ENCODE measurements at places on chromosomes 16 and 17.

DNA sequence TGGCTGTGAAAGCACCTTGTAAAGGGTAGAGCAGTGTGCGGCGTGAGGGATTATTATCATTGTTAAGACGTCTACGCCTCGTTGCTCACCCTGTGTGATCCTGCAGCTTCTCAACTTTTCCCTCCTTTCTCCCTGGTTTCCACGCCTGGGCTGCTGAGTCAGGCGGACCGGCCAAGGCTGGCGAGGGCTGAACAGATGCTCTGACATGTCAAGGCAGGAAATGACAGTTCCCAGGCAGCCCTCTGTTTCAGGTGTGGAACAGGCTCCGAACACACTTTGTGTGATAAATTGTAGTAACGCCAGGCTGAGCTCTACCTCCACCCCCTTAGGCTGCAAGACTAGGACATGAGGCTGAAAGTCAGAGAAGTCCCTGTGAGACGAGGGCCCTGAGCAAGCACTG, 46.0 kb upstream of the TBX2 start:
- no peak for DNase-seq

GRCh38 chr17:2700491-2701141, 10.9 kb downstream of the CLUH start:
- no peak for DNase-seq

DNA sequence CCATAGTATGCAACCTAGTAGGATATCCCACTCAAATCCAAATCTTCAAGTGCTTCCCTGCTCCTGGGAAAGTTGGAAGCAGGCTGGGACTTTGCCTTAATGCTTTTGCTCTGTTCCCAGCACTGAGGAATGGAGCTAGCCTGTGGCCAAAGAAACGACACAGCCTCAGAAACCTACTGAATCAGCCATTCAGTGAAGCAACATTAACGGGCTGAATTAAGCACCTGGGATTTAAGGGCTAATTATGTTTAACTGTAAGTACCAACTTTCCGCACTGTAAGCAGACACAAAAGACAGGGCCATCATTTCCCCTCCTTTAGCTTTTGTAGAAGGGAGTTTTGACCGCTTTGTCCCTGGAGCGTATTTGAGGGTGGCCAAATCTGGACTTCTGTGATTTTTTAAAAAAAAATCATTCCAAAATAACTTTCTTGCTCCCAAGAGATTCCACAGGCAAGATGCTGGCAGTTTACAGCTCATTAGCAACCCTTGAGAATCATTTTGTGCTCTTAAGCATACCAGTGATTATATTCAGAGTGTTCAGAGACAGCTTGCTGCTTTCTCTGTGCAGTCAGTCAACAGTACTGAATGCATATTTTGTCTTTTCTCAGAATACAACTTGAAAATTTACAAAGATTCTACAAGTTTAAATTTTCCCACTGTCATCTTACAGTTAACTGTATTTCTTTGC, 17.6 kb upstream of the NOL11 start:
- DNase-seq: no peak

DNA sequence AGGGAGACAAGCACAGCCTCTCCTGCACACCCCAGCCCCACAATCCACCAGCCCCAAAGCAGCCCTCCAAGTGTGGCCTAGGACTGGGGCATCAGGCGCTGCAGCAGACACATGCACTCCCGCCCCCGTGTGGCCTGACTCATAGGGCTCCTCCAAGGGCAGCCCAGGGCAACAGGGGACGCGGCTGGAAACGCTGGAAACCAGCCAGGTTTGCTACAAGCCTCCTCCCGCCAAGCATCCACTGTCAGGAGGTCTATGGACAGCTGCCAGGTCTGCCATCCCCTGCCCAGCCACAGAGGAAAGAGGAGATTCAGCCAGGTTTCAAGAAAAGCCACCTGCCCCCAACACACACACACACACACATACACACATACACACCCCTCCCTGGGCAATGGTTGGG, 25.8 kb downstream of the SRCIN1 start:
- DNase-seq: peak; percentile 72

DNA sequence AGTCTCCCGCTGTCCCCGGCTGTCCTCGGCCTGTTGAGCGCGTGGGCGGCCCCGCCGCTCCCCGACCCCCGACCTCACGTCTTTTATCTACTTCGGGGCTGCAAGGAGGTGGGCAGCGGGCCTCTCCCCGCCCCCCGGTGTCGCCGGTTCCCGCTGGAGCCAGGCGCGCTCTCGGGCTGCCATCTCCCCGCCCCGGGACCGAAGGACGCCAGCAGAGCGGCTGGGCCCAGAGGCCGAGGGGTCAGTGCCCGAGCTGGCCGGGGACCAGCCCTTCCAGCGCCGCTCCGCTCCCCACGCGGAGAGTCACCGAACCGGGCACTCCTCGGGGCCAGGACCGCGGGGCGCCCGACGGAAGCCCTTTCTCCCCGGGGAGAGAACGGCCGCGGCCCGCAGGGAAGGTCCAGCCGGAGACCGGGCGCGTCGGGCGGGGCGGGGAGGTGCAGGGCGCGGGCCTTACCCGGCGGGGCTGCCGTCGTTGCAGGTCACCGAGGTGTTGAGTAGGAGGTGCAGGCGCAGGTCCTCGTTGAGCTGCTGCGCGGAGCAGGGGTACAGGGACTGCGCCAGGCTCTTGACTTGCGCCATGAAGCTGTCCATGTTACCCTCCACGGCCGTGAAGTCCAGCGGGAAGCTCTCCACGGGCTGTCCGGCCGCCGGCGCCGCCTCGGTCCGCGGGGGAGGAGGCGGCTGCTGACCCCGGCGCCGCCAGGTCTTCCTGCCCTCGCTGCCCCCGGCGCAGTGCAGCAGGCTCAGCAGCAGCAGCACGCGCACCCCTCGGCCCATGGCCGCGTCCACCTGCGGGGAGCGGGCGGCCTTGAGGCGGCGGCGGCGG, 643 bp downstream of the NOTUM start:
- no peak for DNase-seq

DNA sequence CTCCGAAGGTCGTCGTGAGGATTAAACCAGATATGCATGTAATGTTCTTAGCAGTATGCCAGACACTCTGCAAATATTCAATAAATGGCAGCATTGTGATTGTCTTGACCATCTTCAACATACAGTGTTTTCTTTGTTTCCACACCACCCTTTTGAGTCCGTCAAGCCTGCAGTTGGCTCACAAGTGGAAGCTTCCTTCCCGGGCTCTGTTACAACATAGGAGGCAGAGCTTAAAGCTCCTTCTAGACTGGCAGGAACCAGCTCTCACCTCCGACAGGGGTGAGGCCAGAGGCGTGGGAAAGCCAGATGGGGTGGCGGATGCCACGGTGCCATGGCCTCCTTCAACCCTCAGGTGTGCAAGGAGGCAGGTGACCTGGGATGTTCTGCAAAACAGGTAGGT, 138.3 kb downstream of the FOXL1 start:
- DNase-seq: no peak

GRCh38 chr16:76946879-76947278, 244.1 kb upstream of the MON1B start:
- no peak for DNase-seq

DNA sequence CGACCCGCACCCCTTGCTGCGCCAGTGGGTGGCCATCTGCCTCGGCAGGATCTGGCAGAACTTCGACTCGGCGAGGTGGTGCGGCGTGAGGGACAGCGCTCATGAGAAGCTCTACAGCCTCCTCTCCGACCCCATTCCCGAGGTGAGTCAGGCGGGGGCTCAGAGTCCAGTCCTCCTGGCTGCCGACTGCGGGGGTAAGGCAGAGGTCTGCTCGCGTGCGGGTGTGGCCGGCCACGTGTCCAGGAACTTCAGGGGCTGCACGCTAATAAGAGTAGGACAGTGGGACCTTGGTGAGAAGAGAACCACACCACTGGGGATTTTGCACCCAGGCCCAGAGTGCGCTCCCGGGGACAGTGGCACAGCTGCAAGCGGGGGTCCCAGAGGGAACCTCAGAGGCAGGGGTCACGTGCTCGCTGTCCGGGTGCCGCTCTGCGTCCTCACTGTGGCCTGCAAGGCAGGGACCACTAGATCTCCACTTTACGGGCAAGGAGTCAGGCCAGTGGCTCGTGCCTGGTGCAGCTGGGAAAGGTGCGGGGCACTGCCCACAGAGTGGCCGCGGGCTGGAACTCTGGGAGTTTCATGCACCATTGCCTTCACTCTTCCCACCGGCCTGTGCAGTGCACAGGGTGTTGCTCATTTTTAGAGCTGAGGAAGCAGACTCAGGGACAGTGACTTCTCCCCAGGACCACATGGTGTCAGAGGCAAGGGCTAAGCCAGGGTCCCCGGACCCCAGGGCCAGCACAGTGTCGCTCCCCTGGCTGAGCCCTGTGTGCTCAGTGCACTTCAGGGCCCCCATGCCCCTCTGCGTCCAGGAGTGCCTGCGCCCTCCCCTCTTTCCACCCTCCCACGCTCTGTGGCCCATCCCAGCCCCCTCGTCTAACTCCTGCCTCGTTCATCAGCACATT, 107.6 kb upstream of the CHMP6 start:
- no peak for DNase-seq

GRCh38 chr17:14299280-14300141, 1.4 kb upstream of the HS3ST3B1 start:
- peak; percentile 17 for DNase-seq

DNA sequence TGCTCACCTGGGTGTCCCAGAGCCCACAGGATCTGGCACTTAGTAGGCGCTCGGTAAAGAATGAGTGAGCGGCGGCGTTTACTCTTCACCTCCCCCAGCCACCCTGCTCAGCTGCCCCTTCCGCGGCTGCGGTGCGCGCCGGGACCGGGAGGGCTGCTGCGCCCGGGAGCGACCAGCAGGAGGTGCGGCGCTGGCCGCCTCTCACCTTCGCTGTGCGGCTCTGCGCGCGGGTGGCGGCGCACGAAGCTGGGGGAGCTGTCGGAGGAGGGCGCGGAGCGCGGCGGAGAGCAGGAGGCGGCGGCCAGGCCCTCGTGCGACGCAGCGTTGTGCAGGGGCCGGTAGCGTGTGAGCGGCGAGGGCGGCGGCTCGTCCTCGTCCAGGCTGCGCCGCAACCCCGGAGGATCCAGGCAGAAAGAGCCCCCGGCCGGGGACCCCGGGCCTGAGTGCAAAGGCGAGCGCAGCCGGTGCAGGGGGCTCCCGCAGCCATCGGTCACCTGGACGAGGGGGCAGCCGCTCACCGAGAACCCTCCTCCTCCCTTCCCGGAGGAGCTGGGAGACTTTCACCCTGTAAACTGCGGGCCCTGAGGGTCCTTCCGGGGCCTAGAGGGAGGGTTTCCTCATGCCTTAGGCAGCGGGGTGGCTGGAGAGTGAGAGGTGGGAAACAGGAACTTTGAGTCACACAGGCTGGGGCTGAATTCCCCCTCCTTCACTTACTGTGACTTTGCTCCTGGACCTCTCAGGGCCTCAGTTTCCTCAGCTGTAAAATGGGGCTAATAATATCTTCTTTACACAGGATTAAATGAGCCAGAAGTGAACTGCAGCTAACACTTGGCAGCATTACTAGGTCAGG, 12.5 kb downstream of the SAMD14 start:
- peak; percentile 74 for DNase-seq

DNA sequence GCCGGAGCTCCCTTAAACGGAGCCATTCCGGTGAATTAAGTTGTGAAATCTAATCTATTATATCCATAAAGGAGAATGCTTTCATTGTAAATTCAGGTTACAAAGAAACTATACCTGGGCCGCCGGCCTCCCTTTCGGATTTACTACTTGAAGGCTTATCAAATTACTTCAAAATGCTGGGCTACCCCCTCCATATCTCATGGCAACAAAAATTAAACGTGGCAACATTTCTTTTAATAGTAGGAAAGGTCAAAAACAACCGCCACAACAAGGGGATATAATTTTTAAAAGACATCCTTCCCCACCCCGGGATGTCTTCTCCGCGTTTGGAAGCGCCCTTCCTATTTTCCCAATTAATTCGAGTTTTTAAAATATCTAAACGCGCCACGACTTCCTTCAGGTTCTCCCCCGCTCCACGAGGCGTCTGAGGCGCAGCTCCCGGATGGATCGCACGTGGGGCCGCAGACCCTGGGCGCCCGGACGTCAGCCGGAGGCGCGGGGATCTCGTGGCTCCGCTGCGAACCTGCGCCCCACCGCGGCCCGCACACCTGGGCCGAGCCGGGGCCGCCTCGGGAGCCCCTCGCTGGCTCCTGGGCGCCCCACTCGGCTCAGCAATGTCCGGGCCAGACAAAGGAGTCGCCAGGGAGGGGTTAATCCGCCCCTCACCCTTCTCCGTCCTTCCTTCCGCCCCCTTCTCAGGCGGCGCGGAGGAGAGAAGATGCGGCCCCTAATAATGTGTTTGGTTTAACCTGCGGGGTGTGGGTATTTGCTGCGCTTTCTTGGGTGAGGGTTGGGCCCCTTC, 47.4 kb upstream of the SLC38A10 start:
- no peak for DNase-seq

GRCh38 chr16:2089706-2090480, 42.1 kb downstream of the TSC2 start:
- no peak for DNase-seq

- peak; percentile 49 for DNase-seq
These were observed 3.6 kb upstream of the XAF1 start for GRCh38 chr17:6752068-6752909.

All from hematopoietic multipotent progenitor cell treated with erythropoietin and hydrocortisone succinate and interleukin-3 and kit ligand, for 6 days (in vitro differentiated cells).